ENCODE measurements at places on chromosomes 6 and 20.

- DNase-seq: peak; percentile 37
Measured at GRCh38 chr6:2725999-2726567, 24.6 kb downstream of the MYLK4 start.

- peak; percentile 13 for DNase-seq
Measured at GRCh38 chr20:52379723-52380336, 188.3 kb upstream of the ZFP64 start.

DNA sequence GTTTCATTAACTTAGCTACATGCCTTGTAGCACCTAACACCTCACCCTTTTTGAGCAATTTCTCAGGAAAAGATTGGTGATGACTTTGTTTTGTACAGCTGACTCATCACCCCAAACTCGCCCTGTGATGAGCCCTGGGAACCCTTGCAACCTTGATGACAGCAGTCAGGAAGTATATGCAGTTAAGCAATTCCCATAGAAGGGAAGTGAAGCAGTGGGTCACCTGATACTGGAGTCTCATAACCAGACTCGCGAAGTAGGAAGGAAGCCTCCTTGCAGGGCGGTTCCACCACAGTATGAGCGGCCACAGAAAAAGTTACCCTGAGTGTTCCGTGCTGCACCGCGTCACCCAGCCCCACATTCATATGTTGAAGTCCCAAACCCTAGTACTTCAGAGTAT is 82.0 kb upstream of the EDN1 start:
- no peak for DNase-seq

- DNase-seq: no peak
Measured at GRCh38 chr20:63531686-63532448, 5.3 kb downstream of the PTK6 start.

DNA sequence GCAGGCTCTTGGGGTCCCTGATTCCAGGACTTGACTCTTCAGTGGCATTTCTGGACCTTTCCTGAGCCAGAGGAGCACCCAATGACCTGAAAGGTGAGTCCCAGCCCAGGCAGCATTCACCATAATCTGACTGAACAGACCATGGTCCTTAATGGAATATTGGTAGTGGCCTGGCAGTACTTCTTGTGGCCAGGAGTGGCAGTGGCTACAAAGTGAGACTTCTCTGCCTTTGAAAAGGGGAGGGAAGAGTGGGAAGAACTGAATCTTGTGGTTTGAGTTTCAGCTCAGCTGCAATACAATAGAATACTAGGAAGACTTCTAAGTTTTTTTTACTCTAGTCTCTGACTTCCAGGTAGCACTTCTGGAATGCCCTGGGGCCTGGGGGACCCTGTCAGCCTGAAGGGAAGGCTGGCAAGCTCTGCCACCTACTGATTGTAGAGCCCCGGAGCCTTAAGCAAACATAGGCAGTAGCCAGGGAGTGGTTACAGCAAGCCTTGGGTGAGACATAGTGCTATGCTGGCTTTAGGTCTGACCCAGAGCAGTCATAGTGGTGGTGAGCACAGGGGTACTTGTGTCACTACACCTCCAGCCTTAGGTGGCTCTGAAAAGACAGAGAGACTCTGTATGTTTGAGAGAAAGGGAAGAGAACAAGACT is 674.2 kb upstream of the MANEA start:
- no peak for DNase-seq

GRCh38 chr20:62355878-62356588 is 11.1 kb downstream of the LAMA5 start:
- no peak for DNase-seq

- DNase-seq: no peak
Measured at GRCh38 chr20:11379257-11380011, 538.3 kb upstream of the BTBD3 start.

DNA sequence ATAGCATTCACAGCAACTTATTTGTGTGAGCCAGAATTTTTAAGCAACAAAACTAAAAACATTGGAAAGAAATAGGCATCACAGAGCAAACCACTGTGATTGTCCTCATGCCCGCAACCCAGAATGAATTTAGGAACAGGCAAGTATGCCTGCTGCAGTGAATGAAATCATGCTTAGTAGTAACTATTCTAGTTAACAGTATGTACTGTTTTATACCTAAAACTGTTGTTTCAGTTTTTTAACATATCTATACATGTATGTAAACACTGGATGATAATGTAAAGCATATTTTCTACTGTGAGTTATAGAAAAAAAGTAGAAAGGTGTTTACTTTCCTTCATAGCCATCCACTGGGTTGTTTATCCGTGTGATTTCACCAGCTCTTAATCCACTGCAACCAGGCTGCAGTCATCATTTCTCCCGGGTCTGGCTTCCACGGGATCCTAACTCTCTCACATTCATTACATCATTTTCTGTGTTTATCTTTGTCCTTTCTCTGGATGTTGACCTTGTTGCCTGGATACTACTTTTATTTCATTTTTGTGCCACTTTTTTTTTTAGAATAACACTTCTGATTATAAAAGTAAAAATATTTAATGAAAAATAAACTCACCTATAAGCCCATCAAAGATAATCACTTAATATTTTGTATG is 3.6 kb upstream of the ARFGEF3 start:
- DNase-seq: peak; percentile 6

DNA sequence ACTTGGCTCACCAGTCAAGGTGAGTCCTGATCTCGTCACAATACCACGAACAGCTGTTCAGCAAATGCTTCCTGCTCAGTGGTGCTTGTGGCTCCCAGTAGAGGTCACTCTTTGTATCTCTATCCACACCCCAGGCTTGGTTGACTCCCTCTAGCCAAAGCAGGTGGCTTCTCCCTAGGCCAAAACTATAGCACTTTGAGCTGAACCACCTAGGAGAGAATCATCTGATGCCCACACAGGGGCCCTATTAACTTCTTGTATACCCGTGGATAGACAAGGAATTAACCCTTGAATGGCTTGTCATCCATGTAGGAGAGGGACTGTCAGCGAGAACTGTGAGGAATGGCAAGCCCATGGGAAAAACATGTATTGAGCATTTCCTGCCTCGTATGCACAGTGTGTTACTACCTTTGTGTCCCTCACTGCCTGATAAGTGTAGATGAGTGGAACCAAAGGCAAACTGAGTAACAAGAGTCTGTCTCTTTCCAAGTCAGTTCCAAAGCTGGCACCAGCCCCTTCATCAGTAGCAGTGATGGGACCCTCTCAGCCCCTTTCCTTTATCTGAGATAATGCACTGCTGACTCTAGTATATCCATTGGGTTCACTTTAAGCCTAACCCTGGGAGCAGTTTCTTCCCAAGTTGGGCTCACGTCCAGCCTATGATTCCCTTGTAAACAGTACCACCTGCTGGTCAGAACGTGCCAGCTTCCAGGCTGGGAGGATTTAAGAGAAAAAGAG is 42.5 kb downstream of the EIF2S2 start:
- DNase-seq: peak; percentile 70

- DNase-seq: peak; percentile 43
Measured at GRCh38 chr6:52643158-52643557, 27.8 kb upstream of the TMEM14A start.

Data from stromal cell of bone marrow (primary cell).